ENCODE measurements at places on chromosomes 13 and 19. TPM values are rescaled to one million over a fixed set of nuclear protein-coding genes. Genes with fewer than 3 reads are reported as not detected.

The KBTBD7 gene
- polyA plus RNA-seq, result 2.5 TPM

The SULT2B1 gene
- polyA plus RNA-seq, result 0.11 TPM

The FCGBP gene
- polyA plus RNA-seq, result not detected

The ZNF667 gene
- polyA plus RNA-seq, result not detected

The UBE2S gene
- polyA plus RNA-seq, result 332 TPM

The LTBP4 gene
- polyA plus RNA-seq, result 108 TPM

The ZNF575 gene
- polyA plus RNA-seq, result 0.98 TPM

DNA sequence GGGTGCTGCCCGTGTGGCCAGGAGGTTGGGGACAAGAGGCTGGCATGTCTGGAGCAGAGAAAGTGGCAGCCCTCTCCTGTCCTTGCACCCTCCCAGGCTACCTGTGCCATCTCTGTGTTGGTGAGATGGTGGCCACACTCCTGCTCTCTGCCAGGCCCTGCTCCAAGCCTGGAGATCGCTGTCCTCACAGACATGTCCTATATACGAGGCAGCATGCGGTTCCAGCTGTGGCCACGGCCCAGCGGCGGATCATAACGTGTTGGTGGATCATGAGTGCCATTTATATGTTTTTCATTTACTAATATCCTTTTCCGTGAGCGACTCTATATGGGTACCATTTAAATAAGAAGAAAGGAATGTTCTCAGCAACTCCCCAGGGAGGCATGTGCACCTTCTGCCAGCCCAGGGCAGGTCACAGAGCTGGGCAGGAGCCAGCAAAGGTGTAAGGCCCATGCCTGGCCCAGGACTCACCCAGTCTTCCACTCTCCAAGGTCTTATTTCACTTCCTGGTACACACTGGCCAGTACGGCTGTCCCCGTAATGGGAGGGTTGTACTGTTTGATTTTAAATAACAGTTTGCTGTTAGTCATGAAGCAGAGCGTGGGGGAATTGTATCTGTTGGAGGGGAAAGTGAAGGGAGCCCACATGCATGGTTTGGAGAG, 47.2 kb upstream of the LDLR start:
- DNase-seq, result no peak

GRCh38 chr19:13981988-13982501, 24.1 kb downstream of the RFX1 start:
- no peak for DNase-seq

DNA sequence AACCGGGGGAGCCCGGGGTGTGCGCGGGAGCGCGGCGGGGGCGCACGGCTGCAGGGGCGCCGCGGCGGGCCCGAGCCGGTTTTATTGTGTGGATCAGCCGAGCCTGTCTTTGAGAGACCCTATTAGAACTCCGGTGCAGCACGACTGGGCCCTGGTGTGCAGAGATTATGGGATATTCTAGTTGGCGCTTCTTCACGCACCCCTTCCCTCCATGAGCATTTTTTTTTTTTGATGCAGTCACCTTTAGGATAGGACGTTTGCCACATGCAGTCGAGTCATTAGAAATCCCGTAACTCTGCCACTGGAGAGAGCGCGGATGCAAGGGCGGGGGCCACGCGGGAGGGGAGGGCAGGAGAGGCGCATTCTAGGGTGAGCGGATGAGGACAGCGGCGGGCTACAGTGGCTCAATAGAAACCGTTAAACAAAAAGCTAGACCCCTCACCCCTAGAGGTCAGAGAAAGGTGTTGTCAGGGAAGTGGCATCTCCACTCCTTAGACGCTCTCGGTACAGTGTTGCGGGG, 3.7 kb downstream of the FGF9 start:
- DNase-seq, result no peak

- peak; percentile 25 for DNase-seq
Observed at GRCh38 chr13:99617474-99618255, 116.4 kb downstream of the TM9SF2 start.

- no peak for DNase-seq
Observed at GRCh38 chr13:29294821-29295220, 300.7 kb downstream of the SLC7A1 start.

DNA sequence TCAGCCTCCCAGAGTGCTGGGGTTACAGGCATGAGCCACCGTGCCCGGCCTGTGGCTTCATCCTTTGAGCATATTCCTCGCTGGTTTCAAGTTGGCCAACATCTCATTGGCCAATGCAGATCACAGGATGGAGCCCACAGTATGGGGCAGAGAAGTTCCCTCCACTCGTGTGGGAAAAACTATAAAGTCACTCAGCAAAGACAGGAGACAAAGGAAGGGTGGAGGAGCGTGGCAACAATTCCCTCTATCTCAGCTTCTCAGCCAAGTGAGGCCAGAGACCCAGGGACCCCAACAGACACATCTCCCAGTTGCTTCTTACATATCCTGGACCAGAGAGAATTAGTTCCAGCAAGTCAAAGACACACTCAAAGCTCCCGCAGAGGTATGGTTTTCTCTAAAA, 184.6 kb upstream of the SOX1 start:
- no peak for DNase-seq

- no peak for DNase-seq
Observed at GRCh38 chr13:114234266-114234644, 442 bp upstream of the CDC16 start.

- no peak for DNase-seq
Observed at GRCh38 chr19:17510220-17510993, 1.0 kb upstream of the PGLS start.

GRCh38 chr13:21371011-21371410, 88.1 kb downstream of the ZDHHC20 start:
- no peak for DNase-seq

DNA sequence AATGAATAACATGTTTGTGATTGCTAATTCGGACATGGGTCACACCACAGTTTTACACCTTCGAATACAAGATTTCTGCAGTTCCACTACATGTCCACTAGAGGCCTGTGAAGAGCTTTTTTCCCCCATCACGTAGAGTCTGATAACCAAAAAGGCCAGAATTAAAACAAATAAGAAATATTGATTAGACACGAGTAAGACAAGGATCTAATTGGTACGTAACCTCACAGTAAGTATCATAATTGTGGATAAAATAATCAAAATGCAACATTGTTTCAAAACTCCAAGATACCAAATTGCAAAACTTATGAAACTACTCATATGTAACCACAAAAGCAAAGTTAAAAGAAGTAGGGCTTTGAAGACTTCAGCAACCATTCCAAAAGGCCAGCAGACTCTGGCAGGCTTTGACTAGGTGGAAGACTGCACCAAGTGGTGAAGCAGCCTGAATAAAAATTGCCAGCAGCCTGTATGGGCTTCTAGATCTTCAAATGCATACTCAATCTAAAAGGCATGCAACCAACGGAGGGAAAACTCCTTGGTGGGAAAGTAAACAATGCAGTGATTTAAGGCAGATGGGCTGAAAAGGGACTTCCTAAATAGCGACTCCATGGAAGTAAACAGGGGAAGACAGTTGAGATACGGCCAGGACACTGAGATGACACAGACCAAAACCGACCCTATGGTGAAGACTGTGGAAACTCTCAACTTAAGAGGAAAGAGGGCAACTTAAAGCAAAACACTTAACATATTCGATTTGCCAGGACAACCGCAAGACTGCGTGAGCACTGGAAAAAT, 56.7 kb downstream of the STARD13 start:
- peak; percentile 34 for DNase-seq

- DNase-seq, result no peak
Observed at GRCh38 chr13:76937281-76937820, 11.0 kb upstream of the ACOD1 start.

GRCh38 chr13:113660066-113660465, 2.1 kb upstream of the ATP4B start:
- DNase-seq, result no peak

DNA sequence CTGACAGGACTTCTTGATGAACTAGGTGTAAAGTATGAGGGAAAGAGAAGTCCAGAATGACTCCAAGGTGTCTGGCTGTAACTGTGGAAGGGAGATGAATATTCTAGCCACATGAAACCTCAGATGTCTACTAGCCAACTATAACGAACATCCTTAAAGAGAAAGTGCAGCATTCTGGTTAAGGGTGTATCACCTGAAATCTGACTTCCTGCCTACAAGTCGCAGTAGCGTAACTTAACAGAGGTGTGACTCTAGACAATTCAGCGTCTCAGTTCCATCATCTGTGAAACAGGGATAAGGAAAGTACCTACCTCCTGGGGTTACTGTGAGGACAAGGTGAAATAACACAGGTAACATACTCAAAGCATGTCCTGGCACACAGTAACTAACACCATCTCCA, 145.7 kb upstream of the FBXL3 start:
- DNase-seq, result no peak

DNA sequence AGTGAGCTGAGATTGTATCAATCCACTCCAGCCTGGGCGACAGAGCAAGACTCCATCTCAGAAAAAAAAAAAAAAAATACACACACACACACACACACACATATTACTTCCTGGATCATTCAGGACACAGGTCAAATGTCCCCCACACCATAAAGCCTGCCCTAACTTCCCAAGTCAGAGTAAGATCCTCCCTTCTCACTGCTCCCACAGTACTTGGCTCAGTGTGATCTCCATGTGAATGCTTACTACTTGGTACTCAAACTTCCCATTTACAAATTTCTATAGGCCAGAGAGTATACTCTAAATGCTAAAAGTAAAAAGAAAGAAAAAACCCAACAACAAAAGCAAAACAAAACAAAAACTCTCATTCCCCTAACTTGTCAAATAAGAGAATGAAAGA, 386.8 kb downstream of the SLITRK6 start:
- no peak for DNase-seq

DNA sequence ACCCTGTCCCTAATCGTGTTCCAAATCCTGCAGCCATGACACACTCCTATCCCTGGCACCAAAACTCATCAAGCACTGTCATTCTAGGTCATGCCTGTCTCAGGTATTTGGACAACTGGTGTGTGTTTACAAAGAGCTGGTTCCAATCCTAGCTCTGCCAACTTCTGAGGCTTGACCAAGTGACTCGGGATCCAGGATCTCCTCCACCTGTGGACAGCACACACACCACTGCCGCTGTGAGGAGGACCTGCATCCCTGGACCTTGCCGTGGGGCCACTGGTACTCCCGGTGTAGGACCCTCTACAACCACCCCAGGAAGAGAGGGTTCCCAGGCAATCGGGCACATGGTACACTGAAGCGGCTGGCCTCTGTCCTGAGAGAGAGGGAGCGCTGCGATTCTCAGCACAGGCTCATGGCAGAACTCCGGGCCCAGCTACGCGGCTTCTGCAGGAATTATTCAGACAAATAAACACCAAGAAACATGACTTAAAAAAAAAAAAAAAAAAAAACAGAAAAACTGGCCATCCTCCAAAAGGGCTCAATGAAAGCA, 20.4 kb downstream of the MLLT1 start:
- no peak for DNase-seq

DNA sequence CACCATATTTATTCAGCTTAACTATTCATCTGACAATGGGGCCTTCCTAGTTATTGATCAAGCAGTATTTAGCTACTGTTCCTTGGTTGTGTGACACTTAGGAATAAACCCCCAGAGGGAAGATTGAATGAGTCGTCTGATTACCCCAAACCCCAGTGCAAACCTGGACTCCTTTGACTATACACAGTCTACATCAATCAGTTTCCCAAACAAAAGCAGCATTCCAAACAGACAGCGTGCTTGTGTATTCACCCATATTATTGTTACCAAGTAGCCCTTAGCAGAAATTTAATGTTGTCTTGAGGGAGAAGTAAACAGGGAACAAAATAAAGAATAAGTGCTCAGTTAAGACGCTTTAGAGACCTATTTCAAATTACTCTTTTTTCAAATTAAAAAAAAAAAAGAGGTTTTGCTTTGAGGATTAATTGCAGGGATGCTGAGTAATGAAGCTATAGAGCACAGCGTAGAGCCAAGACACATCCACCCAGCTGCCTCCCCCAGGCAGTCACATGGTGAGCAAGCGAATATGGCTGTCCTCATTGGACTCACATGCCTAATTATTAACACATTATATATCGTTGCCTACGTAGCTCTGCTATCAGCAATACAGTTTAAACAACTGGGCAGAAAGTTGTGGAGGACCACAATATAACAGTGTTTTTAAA, 14.7 kb upstream of the B3GLCT start:
- DNase-seq, result no peak

DNA sequence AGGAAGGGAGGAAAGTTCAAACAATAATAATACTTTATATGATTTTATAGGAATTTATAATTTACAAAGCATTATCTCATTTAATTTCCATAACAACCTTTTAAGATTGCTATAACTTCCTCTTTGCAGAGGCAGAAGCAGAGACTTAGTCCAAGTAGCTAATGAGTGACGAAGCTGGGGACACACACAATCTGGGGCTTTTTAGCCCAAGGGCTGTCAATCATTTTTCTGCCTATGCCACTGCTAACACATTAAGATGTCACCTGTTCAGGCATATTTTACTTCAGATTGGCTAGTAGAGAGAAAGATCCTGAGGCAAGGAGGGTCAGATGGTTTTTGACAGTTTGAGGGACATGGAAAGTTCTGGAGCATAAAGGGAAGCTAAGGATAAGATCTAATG, 12.6 kb downstream of the SCEL start:
- DNase-seq, result no peak

- DNase-seq, result no peak
Observed at GRCh38 chr13:48233889-48234488, 983 bp downstream of the ITM2B start.

- DNase-seq, result no peak
Observed at GRCh38 chr13:44031555-44031954, 151.9 kb downstream of the LACC1 start.

DNA sequence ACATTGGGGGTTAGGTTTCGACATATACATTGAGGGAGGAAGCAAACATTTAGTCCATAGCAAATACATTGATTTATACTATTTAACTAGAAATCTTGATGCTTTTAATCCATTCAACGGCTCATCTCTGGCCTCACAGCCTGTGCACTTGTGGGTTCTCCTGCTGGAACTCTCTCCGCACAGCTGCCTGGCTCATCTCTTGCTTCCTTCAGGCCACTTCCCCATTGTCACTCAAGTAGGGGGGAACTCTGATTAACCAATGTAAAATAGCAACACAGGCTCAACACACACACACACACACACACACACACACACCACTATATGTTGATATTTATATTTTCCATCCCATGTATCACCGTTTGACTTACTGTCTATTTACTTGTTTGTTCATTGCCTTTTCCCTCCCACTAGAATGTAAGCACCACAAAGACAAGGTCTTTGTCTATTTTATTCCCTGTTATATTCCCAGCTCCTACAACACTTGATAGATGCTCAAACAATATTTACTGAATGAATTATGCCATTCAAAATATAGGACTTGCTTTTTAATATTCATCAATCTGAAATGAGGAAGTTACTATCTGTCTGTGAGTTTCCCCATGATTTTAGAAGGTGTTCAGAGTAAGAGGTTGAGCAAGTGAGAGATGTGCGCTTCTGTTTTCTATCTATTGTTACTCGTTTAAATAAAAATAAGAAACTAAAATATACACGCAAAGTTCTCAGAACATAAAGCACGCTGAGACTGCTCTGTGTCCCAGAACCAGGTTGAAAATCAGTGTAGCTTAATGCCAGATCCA, 29.8 kb upstream of the PABPC3 start:
- no peak for DNase-seq

DNA sequence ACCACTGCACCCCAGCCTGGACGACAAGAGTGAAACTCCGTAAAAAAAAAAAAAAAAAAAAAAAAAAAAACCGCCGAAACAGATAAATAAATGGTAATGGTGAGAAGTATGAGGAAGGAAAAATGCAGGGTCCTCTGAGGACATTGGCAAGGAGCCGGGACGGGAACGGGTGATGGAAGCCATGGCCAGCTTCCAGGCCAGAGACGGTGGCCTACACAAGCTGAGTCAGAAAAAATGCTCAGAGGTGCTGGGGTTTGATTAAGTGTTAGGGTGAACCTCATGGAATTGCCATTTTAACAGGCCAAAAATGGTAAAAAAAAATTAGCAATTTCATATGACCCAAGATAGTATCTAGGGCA, 866 bp upstream of the ZSWIM4 start:
- no peak for DNase-seq

GRCh38 chr13:95180513-95181245, 120.6 kb downstream of the ABCC4 start:
- DNase-seq, result no peak

Measured in K562 (cell line).